Vagina (tissue), 2 donors: ENCODE measurements at places on chromosomes 7 and 10. TPM values are rescaled to one million over a fixed set of nuclear protein-coding genes. Genes with fewer than 3 reads are reported as not detected.

- no peak for DNase-seq
Observed at GRCh38 chr7:28573651-28574301, 161.5 kb downstream of the CREB5 start.

GRCh38 chr7:95963446-95963990, 191.2 kb downstream of the DYNC1I1 start:
- DNase-seq, result no peak

DNA sequence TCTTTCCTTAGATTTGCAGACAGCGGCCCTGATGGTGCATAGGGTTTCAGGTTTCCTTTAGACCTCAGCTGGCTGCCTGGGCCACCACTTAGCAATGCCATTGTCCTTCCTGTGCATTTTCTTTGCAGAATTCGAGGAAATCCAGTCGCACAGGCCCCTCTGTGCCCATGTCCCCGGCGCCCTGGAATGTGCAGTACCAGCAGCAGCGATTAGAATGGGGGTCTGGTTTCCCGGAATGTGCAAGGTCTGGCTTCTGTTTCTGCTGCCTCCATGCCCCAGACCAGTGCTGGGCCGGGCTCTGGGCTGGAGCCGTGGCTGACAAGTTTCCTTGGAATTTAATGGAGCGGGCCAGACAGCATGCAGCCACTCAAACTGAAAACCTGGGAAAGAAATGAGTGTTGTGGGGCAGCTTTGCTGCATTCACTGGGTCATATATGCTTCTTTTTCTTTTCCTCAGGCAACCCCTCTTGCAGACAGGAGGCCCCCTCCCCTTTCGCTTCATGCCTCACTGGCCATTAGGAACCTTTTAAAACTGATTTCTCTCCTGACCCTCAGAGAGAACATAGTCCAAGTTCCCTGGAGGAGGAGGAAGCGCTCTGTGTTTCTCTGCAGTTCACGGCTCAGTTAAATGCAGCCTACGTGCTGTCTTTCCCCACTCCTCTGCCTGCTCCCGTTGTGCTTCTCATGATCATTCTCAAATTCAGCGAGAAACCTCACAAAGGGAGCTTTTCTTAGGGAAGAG, 14.4 kb downstream of the HTRA1 start:
- DNase-seq, result no peak

- DNase-seq, result no peak
Observed at GRCh38 chr10:11794566-11794965, 28.6 kb upstream of the PROSER2 start.

The CROT gene
- 38.1 TPM for total RNA-seq

The WNT2 gene
- not detected for total RNA-seq

The SRPK2 gene
- total RNA-seq, result 47.1 TPM

The PPP1R3C gene
- 26.3 TPM for total RNA-seq

The LIPN gene
- total RNA-seq, result not detected

The KCP gene
- 1.2 TPM for total RNA-seq

The GHRHR gene
- not detected for total RNA-seq

DNA sequence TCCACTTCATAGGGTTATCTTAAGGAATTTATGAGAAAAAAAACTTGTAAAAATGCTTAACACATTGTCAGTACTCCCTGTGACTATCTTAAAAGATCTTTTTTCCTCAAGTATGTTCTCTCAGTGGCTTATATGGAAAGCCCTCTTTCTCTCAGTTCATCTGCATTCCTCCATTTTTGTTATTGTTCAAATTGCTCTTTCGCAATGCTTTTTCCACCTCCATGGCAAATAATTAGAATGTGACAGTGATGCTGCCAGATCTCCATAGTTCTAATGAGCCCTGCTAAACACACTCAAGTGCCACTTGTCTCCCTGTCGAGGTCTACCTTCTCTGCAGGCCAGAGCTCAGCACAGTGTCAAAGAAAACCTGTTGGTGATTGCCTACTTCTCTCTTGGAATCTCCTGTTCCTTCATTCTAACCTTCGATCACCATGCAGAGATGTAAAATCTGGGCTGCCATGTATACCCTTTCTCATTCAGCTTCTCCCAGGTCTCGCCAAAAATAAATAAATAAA, 37.2 kb upstream of the ABCB5 start:
- no peak for DNase-seq

GRCh38 chr7:112176693-112177415, 29.3 kb downstream of the DOCK4 start:
- DNase-seq, result no peak

DNA sequence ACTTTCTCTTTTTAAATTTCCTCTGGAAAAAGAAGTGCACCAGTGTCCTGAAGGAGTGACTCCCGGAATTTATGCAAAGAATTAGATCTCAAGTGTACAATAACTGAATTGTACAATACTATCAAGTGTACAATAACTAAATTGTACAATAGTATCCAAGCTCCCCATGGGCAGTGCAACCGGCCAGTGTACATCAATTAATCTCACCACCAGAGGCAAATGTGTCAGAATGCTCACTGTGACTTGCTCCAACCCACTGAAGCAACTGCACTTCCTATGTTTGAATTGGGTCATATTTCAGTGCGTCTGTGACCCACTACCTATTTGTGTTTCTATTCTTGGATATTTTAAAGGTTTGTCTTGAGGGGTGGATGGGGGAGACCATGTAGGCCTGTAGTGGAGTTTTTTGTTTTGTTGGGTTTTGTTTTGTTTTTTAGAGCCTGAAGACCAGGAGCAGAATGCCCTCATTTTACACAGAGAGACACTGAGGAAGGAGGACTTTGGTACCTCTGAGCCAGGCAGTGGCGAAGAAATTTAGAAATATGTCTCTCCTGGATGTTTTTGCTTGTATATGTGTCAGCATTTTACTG, 78.5 kb upstream of the CTTNBP2 start:
- DNase-seq, result no peak

DNA sequence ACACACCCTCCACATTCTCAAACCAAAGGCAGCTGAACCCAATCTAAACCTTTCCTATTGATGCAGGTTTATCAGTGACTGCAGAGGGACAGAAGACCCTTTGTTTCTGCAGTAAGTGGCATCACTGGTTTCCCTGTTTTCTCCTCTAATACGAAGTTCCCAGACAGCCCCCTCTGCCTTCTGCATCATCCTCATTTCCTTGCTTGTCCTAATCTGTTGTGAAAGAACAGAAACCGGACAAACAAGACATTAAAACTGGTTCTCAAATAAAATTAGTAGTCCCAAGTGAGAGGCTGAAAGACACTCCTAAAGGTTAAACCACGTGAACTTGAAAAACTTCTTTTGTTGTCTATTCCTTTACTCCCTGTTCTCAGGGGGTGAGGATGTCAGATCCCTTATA, 10.1 kb upstream of the ADRB1 start:
- DNase-seq, result no peak

GRCh38 chr7:156122752-156123354, 310.6 kb upstream of the SHH start:
- DNase-seq, result no peak

DNA sequence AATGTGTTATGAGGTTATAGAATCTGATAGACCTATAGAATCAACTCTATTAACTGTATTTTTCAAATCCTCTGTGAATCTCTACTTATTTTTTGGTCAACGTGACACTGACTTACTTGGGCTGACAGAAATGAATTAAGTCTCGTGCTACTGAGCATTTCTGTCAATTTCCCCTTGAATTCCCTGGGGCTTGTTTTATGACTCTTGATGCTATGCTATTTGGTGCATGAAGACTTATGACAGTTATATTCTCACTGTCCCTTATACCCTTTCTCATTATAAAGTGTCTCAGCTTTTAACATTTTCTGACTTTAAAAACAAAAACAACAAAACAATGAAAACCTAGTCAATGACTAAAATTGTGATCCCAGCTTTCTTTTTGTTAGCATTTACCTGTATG, 68.5 kb upstream of the OPALIN start:
- DNase-seq, result no peak
